ENCODE measurements at places on chromosomes 13 and 19.

DNA sequence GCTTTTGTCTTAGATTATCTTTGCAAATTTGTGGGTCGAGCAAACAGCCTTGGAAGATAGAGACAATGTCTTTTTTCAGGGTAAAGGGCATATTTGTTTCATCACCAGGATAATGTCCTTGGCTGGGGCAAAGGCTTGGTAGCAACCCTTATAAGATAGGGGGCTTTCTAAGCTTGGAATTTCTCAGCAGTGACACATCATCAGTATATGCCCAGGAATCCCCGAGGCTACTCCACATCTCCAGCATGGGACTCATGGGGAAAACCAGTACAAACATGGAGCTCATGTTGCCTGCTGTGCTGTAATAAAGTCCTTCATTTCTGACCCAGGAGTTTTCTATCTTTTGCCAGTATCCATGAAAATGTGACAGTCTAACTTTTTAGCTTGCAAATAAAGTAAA, 77.1 kb downstream of the DCLK1 start:
- no peak for DNase-seq

DNA sequence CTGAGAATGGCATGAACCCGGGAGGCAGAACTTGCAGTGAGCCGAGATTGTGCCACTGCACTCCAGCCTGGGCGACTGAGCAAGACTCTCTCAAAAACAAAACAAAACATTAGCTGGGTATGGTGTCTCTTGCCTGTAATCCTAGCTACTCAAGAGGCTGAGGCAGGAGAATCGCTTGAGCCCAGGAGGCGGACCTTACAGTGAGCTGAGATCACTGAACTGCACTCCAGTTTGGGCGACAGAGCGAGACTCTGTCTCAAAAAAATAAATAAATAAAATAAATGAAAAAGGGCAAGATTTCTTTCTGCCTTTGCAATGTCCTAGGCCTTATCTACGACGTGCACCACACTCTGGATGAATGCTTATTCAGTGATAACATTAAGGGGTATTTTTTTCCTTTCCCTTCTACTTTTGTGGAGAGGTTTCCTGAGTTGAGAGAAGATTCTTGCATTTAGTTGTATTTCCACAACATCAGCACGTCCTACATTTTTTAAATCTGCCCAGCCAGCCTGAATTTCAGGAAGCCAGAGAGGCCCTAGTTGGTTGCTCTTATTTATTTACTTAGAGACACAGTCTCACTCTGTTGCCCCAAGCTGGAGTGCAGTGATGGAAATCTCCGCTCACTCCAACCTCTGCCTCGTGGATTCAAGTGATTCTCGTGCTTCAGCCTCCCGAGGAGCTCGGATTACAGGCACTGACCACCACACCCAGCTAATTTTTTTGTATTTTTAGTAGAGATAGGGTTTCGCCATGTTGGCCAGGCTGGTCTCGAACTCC, 26.1 kb upstream of the OR1M1 start:
- no peak for DNase-seq

DNA sequence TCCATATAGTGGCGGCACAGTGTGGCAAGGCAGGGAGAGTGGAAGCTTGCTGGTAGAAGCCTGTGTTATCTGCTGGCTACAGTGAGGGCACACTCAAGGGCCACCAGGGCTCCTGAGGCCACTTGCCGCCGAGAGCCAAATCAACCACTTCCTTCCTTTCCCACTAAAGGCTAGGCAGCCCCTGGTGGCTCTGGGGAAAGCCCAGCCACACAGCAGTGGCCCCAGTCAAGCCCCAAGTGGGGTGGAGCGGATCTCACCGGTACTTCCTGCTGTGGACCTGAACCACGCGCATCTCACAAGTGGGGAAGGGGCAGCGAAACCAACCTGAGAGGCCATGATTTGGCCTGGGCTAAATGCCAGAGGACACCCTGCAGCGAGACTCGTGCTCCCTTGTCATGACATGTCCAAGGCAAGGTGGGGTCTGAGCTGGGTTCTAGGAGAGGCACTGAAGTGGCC, 21.9 kb upstream of the SLC35E1 start:
- no peak for DNase-seq

DNA sequence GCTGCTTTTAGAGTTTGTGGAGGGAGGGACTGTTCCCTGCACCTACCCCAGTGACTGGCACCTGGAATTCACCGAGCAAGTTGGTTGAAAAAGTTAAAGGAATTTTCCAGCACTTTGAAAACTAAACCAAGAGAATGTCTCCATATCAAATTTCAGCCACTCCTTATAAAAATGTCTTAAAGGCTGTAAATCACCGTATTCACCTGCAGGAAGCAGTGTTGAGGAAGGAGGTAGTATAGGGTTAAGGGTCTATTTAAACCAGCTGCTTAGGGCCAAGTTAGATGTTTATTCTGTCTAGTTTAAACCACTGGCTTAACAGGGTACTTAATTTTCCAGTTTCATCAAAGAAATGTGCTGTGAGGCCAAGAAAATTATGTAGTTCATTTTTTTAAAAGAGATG, 3.8 kb upstream of the RAB20 start:
- no peak for DNase-seq

- peak; percentile 58 for DNase-seq
These were observed 3.2 kb downstream of the NFIC start for GRCh38 chr19:3369337-3370213.

DNA sequence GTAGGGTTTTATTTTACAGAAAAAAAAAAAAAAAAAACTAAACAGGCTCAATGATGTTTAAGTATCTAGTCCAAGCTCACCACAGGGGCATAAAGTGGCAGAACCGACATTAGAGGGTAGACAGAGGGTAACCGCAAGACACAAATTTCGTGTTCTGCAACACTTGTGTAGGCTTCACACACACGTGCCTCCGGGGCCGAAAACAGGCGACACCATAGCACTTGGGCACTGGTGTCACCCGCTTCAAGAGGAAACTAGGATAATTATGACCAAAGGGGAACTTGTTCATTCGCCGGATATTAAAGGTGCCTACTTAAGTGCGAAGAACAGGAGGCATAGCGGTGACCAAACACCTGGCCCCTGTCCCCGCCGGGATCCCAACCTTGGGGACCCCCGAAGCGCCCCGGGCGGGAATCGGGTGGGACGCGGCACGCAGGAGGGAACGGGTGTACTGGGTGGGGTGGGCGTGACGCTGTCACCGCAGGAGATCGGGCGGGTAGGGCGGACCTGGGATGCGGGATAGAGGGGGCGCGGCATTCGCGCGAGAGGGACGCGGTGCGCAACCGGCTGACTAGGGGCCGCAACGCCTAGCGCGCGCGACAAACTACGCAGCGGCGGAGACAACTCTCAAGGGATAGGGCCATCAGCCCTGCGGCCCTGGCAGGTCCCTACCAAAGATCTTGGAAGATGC, 558 bp downstream of the MZT1 start:
- DNase-seq: no peak

- DNase-seq: no peak
These were observed 2.5 kb downstream of the LYL1 start for GRCh38 chr19:13100031-13100588.

- DNase-seq: no peak
These were observed 9.7 kb downstream of the BCKDHA start for GRCh38 chr19:41407271-41407670.

GRCh38 chr19:46978171-46978869, 41.3 kb upstream of the NPAS1 start:
- no peak for DNase-seq

DNA sequence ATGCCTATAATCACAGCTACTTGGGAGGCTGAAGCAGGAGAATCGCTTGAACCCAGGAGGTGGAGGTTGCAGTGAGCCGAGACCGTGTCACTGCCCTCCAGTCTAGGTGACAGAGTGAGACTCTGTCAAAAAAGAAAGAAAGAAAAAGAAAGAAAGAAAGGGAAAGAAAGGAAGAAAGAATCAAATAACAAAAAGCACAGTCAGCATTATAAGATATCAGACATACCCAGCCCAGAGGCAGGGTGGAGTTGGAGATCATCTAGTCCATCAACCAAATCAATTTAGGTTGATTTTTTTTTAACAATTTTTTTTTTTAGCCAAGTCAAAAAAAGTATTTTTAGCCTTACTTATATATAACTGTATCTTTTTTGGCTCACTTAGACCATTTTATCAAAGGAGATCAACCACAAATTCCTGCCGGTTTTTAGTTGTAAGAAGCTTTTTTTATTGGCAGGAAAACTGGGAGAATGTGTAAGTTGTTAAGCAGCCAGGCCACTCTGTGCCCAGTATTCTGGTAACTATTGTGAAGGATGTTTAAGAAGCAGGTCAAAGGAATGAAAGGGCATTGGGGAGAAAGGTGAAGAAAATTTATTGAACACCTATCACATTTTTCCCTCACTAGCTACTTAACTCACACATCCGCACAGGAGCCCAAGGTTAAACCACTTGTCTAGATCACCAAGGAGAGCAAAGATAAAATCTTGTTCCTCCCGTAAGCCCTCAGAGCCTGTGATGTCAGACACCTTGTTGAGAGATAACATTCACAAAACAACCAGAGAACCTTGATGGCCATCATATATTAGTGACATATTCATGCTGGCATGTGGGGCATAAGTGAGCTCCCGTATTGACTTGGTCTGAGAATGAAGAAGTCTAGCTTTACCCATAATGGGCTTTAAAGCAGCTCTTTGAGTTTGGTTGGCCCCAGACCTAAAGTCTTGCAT, 91.8 kb downstream of the COL4A2 start:
- no peak for DNase-seq

GRCh38 chr19:50702871-50703829, 16.5 kb downstream of the SHANK1 start:
- no peak for DNase-seq

Measured in NCI-H446 treated with DMSO at 0.1 percent for 48 hours (cell line).